ENCODE measurements at places on chromosomes 5 and 9.

- H3K27me3 ChIP-seq, result no peaks in the 10 kb centered on the region
- H3K27ac ChIP-seq, result peak overlapping the region; percentile 4
- H3K4me3 ChIP-seq, result no peak overlapping the region
- H3K36me3 ChIP-seq, result peaks cover 6% of the 10 kb centered on the region
- no peak for DNase-seq
Observed at GRCh38 chr9:4969130-4969529, 15.9 kb upstream of the JAK2 start.

- peaks cover 19% of the 10 kb centered on the region for H3K4me1 ChIP-seq
- no peak overlapping the region for H3K4me3 ChIP-seq
- H3K36me3 ChIP-seq, result peaks cover 43% of the 10 kb centered on the region
- no peak for DNase-seq
Observed at GRCh38 chr9:120390637-120391190, 189.3 kb downstream of the CDK5RAP2 start.

DNA sequence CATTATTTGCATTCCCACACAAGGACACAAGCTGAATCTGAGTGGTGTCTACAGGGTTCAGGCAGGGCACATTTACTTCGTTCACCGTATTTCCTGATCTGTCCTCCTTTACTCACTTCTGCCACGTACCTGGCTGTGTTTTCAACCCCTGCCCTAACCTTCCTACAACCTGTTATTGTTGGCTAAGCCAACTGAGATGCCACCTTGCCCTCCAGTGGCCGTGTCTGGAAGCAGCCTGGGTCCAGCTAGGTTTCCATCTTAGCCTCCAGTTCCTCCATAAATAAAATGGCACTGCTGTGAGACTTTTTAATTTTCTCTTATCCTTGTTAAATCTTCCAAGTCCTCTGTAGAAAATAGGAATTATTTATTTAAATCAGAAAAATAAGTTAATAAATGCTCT lies 64.8 kb downstream of the ATP10B start:
- no peak overlapping the region for H3K4me3 ChIP-seq
- no peaks in the 10 kb centered on the region for H3K4me1 ChIP-seq
- H3K27me3 ChIP-seq, result peaks cover 6% of the 10 kb centered on the region
- H3K27ac ChIP-seq, result no peak overlapping the region
- H3K36me3 ChIP-seq, result no peaks in the 10 kb centered on the region

DNA sequence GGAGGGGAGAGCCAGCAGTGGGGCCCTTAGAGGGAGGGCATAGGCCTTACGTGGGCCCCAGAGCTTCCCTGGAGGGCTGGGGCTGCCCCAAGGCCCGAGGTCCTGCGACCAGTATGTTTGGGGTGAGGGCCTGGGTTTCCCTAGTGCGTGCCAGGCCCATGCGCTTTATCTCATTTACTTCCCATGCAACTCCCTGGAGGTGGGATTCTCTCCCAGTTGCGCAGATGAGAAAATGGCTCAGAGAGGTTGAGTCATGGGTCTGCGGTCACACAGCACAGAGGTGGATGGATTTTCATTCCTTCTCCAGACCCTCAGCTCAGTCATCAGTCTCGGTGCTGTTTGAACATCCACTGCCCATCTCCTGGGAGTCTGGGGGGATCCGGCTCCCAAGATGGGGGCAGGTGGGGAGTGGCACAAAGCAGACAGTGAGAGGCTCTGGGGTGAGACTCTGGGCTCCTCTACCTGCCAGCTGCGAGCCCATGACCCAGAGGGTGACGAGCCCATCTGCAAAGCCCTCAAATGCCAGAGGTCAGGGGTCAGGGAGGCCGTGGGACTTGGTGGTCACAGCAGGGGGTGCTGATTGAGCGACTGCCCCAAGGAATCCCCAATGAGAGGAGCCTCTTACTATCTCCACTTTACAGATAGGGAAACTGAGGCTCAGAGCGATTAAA lies 171.2 kb downstream of the GAPVD1 start:
- no peaks in the 10 kb centered on the region for H3K27me3 ChIP-seq
- no peaks in the 10 kb centered on the region for H3K4me1 ChIP-seq
- no peak overlapping the region for H3K4me3 ChIP-seq
- no peak overlapping the region for H3K27ac ChIP-seq
- no peaks in the 10 kb centered on the region for H3K36me3 ChIP-seq
- DNase-seq, result no peak

- no peaks in the 10 kb centered on the region for H3K4me1 ChIP-seq
- no peak for DNase-seq
- H3K4me3 ChIP-seq, result no peak overlapping the region
Observed at GRCh38 chr5:179485845-179486575, 64.3 kb upstream of the RUFY1 start.

Measured in activated CD4-positive, alpha-beta T cell treated with anti-CD3 and anti-CD28 coated beads, Interleukin-2, amount 10 ng/mL, durations not matched to agents 7 days and 5 days (primary cell).